Epithelial cell of umbilical artery (primary cell): ENCODE measurements at places on chromosomes 5 and 9. TPM values are rescaled to one million over a fixed set of nuclear protein-coding genes. Genes with fewer than 3 reads are reported as not detected.

FRMPD1 gene
- not detected in 2 replicates for total RNA-seq

ABITRAM gene
- total RNA-seq = 3.2 and 3.9 TPM in 2 replicates

ZBTB6 gene
- 14.0 and 16.0 TPM in 2 replicates for total RNA-seq

CACFD1 gene
- 5.3 and 5.5 TPM in 2 replicates for total RNA-seq

CDX1 gene
- total RNA-seq = not detected in 2 replicates

ADAMTS12 gene
- total RNA-seq = 0.32 and 0.46 TPM in 2 replicates

MTRR gene
- 27.9 and 38.9 TPM in 2 replicates for total RNA-seq
